ENCODE measurements at places on chromosomes 11 and 22.

DNA sequence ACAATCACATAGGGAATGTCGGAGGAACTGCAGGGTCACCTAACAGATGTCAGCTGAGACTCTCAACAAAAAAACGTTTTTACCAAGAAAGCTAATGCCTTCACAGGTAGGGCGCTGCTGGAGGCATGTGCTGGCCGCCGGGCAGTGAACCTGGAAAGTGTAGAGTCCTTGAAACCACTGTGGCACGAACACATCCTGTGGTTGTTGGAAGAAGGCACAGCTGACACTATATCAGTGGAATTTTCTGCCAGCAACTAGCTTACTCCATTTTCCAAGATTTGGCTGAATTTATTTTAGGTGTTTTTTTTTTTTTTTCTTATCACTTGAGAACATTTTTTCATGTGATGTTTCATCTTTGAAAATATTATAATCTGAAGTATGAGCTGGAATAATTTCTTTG is 14.2 kb downstream of the TRMU start:
- DNase-seq = no peak

DNA sequence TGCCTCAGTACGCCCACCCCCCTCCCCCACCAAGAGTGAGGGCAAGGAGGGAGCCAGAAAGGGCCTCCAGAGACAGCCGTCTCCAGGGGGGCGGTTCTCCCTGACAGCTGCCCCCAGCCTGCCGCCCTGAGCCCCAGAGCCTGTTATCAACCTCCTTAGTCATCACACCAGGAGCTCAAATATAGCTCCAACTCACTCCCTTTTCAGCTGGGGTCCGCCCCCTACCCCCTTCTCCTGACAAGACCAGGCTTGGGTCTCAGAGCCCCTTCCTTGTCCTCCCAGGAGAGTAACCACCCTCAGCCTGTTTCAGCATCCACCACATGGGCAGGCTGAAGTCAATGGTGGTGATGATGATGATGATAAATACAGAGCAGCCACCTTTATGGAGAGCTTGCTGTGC is 2.5 kb upstream of the INPP5J start:
- DNase-seq = no peak

- no peak for DNase-seq
Measured at GRCh38 chr11:61042537-61042936, 59.8 kb upstream of the CD5 start.

DNA sequence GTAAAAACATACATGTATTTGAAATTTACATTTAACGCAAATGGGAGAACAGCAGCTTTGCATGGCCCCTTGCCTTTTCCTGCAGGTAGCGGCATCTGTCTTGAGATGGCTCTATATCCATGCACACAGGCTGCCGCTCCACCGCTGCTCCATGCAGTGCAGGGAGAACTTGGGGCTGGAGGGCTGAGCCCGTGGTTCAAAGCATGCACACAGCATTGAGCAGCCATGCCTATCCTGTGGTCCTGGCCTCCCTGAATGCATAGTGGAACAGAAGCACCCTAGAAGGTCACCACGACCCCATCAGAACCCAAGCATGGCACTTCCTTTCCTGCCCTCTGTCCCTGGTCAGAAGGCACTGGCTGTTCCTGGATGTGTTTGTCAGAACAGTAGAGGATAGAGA is 35.0 kb upstream of the TP53I11 start:
- DNase-seq = no peak

GRCh38 chr22:30243661-30244060 is 2.9 kb downstream of the LIF start:
- DNase-seq = no peak

GRCh38 chr11:87187076-87187475 is 149.3 kb downstream of the TMEM135 start:
- no peak for DNase-seq

- no peak for DNase-seq
Measured at GRCh38 chr22:24819911-24820461, 14.0 kb downstream of the SGSM1 start.

DNA sequence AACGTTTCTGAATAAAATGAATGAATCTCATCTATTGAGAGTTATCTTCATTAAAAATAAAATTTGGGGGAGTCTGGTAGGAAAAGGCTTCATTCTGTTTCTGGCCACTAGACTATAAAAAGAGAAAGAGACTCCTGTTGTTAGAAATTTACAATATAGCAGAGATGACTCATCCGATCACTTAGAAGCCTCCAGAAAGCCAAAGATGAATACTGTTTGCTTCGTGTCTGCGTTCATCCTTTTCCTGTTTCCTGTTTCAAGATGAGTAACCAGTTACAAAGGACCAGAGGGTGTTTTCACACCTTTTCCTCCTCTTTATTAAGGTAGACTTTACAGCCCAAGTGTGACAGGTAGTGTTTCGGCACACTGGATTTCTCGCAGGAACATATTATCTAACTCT is 1120.7 kb downstream of the LRRC4C start:
- DNase-seq = no peak

GRCh38 chr11:35787013-35787504 is 124.5 kb downstream of the TRIM44 start:
- no peak for DNase-seq

GRCh38 chr11:10764412-10764811 is 13.4 kb downstream of the CTR9 start:
- DNase-seq = no peak

- DNase-seq = no peak
Measured at GRCh38 chr11:127110542-127110941, 110.0 kb upstream of the KIRREL3 start.

- DNase-seq = no peak
Measured at GRCh38 chr22:27514601-27515523, 286.7 kb downstream of the MN1 start.

DNA sequence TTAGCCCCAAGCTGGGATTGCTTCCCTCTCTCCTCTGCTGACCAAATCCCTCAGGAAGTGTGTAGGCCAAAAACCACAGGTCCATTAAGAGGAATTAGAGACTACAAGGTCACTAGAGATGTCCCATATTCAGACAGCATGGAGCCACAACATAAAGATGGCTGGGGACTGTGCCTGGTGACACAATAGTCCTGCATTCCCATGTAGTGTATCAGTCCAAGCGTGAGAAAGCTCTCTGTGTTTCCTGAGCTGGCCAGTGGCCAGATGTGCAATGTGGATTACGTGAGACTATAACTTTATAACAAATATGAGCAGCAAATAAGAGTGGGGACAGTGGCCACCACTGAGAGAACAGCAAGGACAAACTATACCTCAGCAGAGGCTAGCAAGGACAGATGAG is 7.6 kb upstream of the MS4A10 start:
- DNase-seq = no peak

- no peak for DNase-seq
Measured at GRCh38 chr11:128716661-128717210, 22.9 kb downstream of the FLI1 start.

- DNase-seq = no peak
Measured at GRCh38 chr11:44858796-44859527, 91.7 kb downstream of the TP53I11 start.

- DNase-seq = no peak
Measured at GRCh38 chr11:35539781-35540281, 14.4 kb upstream of the PAMR1 start.

- DNase-seq = no peak
Measured at GRCh38 chr11:65120831-65121230, 1.1 kb downstream of the FAU start.

- DNase-seq = no peak
Measured at GRCh38 chr22:43206509-43207161, 19.7 kb upstream of the TTLL12 start.

- DNase-seq = no peak
Measured at GRCh38 chr11:64352995-64353714, 5.8 kb upstream of the RPS6KA4 start.

DNA sequence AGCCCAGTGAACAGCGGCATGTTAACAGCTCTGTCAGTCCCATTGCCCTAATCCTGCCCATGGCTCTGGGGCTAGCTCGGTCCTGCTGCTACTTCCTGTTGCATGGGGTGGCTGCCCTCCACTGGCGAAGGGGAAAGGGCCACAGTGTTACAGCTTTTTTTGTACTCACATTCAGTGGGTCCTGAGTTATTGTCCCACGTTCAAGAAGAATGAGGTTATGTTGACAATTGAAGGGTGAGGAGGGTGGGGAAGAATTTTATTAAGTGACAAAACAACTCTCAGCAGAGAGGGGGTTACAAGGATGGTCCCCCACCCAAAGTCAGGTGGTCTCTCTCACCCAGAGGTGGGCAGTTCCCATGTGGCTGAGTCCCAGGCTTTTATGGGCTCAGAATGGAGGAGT is 17.7 kb upstream of the MS4A7 start:
- no peak for DNase-seq

DNA sequence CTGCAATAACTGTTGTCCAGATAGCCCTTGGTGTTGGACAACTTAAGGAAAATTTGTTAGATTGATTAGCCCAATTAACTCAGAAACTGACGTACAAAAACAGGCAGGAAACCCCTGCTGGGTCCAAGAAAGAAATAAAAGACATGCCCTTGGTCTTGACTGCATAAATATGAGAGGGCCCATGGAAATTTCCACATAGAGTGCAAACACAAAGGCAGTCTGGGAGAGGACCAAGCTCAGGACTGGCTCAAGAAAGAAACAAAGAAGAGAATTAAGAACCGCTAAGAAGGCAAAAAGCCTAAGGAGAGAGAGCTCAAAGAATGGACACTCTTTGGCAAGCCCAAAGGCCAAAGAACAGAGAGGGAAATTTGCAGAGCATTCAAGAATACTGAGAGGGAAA is 1243.9 kb downstream of the LRRC4C start:
- DNase-seq = no peak

- DNase-seq = no peak
Measured at GRCh38 chr22:29716814-29717545, 2.8 kb upstream of the CABP7 start.

GRCh38 chr22:38089474-38089851 is 5.5 kb upstream of the SLC16A8 start:
- no peak for DNase-seq

DNA sequence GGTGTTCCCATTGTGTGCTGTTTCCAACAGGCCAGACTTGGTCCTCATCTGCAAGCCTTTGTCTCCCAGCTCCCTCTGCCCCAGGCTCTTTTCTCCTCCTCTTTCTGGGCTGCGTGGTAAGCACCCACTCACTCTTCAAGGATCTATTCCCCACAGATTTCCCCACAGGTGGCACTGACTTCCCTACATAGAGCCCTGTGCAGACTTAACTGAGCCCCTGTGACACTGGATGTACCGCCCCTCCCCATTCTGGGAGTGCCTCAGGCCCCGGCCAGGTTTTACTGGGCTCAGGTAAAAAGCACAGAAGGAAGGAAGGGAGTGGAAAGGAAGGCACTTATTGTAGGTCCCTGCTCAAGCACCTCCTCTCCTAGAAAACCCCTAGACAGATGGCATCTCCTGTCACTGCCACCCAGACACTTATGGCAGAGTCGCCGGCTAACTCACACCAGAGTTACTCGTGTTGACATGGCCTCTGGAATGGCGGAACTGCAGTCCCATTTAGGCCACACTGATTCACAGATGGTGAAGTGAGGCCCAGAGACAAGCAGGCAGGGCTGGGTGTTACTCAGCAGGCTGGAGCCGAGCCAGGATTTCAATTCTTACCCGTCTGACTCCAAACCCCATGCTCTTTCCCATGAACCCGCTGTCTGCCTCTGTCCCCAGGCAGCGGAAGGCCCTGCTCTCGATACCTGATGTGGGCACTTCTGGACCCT is 47.2 kb downstream of the LRRC32 start:
- DNase-seq = no peak

GRCh38 chr22:19631899-19632667 is 82.2 kb upstream of the SEPTIN5 start:
- DNase-seq = no peak

GRCh38 chr11:61541598-61541997 is 33.0 kb downstream of the LRRC10B start:
- no peak for DNase-seq

DNA sequence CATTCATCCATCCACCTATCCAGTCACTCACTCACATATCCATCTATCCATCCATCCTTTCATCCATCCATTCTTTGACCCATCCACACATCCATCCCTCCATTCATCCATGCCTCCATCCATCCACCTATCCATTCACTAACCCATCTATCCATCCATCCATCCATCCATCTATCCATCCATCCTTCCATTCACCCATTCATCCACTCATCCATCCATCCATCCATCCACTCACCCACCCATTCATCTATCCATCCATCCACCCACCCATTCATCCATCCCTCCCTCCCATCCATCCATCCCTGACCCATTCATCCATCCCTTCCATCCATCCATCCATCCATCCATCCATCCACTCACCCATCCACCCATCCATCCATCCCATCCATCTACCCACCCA is 4.9 kb upstream of the MUC2 start:
- no peak for DNase-seq

DNA sequence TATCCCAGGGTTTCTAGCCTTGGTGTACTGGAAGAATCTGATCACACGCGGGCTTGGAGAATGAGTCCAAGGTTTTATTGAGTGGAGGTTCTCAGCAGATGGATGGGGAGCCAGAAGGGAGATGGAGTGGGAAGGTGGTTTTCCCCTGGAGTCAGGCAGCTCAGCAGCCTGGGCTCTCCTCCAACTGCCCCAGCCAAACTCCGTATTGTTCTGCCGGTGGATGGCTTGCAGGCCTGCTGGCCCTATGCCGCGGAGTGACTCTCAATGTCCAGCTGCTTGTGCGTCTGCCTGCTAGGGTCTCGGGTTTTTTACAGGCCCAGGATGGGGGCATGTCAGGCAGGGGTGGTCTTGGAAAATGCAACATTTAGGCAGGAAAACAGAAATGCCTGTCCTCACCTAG is 162.4 kb upstream of the LMO1 start:
- DNase-seq = no peak

- DNase-seq = no peak
Measured at GRCh38 chr11:17163736-17164135, 44.0 kb downstream of the PIK3C2A start.

DNA sequence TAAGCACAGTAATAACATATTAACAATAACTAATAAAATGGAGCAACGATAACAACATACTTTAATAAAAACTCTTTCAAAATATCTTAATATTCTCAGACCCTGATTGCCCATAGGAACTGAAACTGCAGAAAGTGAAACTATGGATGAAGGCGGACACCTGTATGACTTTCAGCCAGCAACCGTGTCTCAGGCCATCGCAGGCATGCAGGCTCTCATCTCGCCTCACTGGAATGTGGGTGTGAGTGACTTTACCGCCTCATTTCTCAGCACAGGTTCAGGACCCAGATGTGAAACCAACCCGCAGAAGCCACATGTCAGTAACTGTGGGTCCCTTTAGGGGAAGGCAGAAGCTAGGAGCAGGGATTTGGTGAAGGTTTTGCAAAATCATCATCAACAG is 539.1 kb downstream of the FAM181B start:
- DNase-seq = no peak

GRCh38 chr22:48396091-48396784 is 1431.4 kb downstream of the BRD1 start:
- DNase-seq = no peak
